ENCODE measurements at places on chromosomes 3 and 15.

GRCh38 chr3:48598323-48599076 is 3.4 kb upstream of the COL7A1 start:
- DNase-seq = no peak

DNA sequence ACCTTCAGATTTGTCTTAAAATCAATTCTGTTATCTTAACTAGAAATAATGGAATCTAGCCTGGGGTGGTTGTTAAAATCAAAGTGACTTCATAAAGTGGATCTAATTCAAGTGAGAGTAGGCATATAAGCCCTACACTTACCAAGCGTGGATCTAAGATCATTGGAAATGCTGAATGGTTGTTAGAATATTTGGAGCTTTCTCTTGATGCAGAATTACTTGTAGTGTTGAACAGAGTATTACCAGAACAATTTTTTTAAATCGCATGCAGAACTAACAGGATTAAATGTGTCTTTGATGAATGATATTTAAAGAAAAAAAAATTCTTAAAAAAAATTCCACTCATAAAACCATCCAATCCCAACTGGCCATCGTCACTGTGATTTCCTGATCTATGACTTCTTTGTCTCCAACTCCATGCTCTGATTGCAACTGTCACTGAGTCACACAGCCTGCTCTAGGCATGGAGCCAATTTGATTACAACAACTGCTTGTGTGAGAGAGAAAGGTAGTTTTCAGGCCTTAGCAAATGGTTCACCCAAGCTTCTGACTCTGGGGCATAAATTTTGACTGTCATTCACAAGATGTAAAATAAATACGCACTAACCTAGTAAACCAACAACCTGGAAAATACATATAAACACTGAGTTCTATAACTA is 25.9 kb upstream of the SPRED1 start:
- no peak for DNase-seq

- DNase-seq = no peak
Observed at GRCh38 chr15:39770748-39771689, 11.6 kb downstream of the FSIP1 start.

DNA sequence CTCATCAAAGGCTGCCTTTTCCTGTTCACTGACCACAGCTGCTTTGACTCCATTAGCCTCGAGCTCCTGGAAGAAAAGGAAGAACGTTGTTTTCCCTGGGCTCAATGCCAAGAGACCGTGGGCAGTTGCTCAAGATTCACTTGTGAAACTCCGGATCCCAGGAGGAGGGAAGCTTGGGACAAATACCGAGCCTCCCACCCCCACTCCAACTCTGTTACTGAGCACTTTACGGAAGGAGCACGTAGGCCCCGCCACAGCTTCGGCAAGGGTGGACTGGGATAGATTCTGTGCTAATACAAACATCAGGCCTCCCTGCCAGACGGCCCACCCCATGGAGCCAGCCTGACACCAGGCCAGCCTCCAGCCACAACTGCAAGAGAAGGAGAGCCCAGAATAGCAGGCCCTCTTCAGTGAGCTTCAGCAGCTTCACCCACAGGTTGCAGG is 10.8 kb upstream of the FANCD2 start:
- no peak for DNase-seq

GRCh38 chr15:50182219-50183013 is 420 bp downstream of the SLC27A2 start:
- peak; percentile 71 for DNase-seq

GRCh38 chr3:48208076-48208475 is 15.2 kb upstream of the CAMP start:
- DNase-seq = no peak

- no peak for DNase-seq
Observed at GRCh38 chr3:160065282-160065681, 76.6 kb downstream of the IL12A start.

DNA sequence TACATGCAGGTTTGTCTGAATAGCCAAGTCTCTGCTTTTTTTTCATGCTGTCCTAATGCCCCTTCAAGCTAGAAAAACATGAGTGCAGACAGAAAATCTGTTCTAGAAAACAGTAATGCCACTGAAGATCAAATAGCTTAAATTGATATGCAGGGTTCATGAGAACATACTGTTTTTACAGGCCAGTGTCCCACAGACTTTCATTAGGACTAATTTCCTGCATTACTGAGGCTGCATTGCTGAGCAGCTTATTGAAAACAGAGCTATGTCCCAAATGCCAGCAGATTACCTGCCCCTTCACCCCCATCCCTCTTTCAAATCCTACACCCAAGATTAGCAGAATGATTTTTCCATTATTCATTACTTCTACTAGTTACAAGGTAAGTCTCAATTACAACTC is 665 bp downstream of the TM4SF18 start:
- no peak for DNase-seq

GRCh38 chr3:31227131-31227562 is 305.6 kb upstream of the STT3B start:
- DNase-seq = no peak

- peak; percentile 20 for DNase-seq
Observed at GRCh38 chr3:178777718-178778411, 241.6 kb downstream of the KCNMB2 start.

DNA sequence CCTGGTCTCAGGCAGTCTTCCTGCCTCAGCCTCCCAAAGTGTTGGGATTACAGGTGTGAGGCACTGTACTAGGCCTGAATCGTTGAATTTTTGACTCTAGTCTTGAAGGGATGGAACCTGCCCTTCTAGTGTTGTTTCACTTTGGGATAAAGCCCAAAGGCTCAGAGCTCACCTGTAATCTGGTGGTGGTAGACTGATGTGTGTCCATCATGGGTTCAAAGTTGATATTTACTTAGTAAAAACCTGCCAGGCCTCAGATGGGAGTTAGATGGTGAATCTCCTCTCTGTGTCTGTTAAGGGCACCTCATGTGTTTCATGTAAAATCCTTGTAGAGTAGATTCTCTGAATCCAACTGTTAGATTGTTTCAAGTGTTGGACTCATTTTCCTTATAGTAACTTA is 41.1 kb downstream of the FNDC3B start:
- DNase-seq = no peak

DNA sequence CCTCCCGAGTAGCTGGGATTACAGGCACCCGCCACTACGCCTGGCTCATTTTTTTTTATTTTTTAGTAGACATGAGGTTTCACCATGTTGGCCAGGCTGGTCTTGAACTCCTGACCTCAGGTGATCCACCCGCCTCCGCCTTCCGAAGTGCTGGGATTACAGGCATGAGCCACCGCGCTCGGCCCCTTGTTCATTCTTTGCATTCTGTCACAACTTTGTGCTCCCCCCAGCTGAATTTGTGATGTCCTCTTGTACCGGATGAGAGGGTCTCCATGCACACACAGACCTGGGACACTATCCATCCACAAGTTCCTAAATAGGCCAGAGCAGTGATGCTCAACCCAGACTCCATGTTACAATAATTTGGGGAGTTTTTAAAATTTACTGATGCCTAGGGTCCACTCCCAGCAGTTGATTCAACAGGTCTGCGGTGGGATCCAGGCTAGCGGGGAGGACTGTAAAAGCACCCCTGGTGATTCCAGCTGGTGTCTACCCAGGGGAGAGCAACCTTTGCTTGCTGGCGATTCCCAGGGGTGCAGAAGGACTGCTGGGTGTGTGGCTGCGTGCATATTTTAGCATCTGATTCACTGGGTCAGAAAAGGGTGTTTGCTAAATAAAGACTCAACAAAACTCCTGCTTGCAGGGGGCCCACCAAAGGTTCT is 1.0 kb downstream of the RASSF1 start:
- DNase-seq = no peak

DNA sequence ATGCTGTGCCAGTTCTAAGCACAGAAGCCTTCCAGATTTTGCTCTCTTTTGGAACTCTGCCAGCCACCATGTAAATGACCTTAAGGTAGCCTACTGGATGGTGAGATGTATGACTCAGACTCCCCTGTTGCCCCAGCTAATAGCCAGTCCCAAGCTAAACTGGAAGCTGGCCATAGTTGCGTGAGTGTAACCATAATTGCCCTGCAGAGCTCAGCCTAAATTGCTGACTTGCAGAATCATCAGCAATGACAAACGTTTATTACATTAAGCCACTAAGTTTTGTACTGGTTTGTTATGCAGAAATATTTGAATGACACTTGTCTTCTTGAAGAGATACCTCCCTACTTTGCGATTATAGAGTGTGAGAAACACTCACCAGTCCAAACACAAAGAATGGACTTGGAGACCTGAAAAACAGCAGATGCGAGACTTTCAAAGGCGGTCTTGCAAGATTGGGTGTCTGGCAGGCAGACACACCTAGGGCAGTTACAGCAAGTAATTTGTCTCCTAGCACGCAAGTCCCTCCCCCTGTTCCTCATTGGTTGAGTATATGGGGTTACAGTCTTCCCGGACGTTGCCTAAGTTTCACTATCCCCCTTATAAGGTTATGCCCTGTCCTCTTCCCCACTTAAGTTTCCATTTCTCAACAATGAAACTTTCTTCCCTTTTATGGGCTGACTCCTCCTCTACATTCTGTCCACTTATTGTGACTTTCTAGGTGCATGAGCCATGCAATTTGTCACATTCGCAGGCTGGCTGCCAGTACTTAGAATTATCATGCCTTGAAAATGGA is 83.6 kb upstream of the XCR1 start:
- DNase-seq = no peak

- DNase-seq = no peak
Observed at GRCh38 chr3:134353831-134354611, 20.2 kb downstream of the AMOTL2 start.

DNA sequence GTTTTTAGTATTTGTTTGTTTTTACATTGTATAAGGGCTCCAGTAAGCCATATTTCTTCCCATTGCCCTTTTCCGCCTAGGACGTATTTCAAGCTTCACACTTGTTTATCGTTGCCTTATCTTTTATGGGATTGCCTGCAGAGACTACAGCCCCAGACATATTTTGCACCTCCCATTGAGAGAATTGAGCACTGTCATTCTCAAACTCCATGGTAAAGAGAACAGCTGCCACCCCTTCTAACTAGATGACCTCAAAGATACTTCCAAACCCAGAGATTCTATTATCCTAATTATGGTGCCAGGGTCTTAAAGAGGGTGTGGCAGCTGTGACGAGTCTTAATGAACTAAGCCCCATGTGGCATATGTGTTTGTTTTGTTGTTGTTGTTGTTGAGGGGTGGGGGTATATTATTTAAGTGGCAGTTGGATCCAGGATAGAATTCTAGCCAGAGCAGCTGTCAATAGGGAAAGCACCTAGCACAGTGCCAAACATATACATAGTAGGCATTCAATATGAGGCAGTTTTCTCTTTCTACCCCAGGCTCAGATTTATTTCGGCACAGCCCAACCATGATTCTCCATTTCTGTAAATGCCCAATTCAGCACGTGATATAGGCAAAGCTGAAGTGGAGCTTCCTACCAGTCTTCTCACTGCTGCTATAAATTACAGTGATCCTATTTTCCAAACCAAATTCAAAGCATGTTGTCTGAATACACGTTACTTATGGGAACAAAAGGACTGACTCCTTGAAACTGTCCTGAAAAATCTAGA is 932 bp upstream of the TP53BP1 start:
- no peak for DNase-seq

GRCh38 chr15:81301815-81302399 is 22.0 kb downstream of the STARD5 start:
- DNase-seq = peak; percentile 63

DNA sequence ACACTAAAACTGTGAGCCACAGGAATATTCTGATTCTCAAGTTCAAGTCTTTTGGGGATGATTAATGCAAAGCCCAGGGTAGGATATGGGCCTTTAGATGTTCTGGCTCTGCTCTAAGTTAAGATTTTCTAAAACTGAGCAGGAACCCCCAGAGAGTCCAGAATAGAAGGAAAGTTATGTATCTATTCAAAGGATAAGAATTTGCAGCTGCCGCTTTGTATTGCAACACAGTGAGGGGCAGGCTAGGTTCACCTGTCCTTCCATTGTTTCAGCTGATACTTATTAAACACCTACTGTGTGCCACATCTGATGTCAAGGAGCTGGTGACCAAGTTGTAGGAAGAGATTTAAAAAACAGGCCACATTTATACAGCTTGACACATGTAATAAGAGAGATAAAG is 290.4 kb downstream of the MAGI1 start:
- no peak for DNase-seq

DNA sequence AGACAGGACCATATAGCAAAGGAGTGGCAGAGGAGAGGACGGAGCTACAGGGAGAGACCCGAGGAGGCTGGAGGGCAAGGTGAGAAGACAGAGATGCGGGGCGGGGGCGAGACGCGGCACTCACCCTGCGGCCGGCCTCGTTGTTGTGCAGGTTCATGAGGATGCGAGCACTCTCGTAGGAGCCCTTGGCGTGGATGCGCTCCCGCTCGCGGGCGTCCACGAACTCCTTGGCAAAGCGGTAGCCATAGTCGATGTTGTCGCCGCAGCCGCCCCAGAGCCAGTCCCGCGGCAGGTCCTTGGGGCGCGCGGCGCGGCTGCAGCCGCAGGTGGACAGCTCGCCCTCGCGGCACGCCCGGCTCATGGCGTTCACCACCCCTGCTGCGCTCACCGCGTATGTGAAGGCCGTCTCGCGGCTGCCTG is 12.9 kb downstream of the WNT5A start:
- no peak for DNase-seq

DNA sequence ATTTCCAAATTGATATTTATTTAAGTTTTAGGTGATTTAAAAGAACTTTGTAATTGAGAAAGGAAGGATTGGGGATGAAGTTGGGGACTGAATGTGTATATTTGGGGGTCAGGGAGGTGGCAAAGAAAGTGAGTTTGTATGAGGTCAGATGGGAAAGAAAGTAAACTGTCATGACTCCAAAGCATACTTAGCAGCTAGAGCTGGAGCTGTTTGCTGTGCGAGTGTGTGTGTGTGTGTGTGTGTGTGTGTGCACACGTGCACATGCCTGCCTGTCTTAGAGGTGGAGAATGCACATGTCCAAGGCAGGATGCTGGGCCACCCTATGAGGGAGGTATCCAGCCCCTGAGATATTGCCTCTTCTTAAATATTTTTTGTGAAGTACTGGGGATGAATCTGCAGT is 21.0 kb downstream of the BOC start:
- no peak for DNase-seq

GRCh38 chr15:28953573-28954195 is 67.9 kb downstream of the APBA2 start:
- DNase-seq = no peak

- no peak for DNase-seq
Observed at GRCh38 chr15:58492661-58493397, 61.0 kb downstream of the LIPC start.

DNA sequence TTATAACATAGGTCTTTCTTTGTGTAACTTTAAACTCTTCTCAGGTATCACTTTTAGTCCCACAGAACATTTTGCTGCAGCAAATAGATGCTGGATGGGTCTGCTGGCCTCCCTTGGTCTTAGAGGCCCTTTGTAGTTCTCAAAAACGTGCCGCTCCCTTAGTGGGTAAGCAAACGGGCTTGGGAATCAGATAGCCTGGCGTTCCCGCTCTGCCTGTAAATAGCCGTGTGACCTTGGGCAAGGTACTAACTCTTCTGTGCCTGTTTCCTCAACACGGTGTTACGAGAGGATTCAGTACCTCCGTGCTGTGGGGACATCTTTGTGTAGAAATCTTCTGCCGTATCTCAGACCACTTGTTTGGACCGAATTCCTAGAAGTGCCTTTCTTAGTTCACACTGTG is 64.4 kb downstream of the DNAJB8 start:
- DNase-seq = no peak

- DNase-seq = no peak
Observed at GRCh38 chr15:87547470-87548181, 708.9 kb downstream of the NTRK3 start.

- DNase-seq = no peak
Observed at GRCh38 chr3:132730891-132731580, 8.8 kb upstream of the NPHP3 start.

GRCh38 chr3:50015918-50016317 is 72.8 kb upstream of the RBM5 start:
- DNase-seq = no peak

GRCh38 chr3:197697355-197697754 is 39.3 kb downstream of the RUBCN start:
- DNase-seq = no peak
